Stimulated activated CD4-positive, alpha-beta T cell treated with anti-CD3 and anti-CD28 coated beads, TNF-alpha, amount 100 ng/mL, for 1 hour (primary cell): ENCODE measurements at places on chromosomes 13 and 19.

DNA sequence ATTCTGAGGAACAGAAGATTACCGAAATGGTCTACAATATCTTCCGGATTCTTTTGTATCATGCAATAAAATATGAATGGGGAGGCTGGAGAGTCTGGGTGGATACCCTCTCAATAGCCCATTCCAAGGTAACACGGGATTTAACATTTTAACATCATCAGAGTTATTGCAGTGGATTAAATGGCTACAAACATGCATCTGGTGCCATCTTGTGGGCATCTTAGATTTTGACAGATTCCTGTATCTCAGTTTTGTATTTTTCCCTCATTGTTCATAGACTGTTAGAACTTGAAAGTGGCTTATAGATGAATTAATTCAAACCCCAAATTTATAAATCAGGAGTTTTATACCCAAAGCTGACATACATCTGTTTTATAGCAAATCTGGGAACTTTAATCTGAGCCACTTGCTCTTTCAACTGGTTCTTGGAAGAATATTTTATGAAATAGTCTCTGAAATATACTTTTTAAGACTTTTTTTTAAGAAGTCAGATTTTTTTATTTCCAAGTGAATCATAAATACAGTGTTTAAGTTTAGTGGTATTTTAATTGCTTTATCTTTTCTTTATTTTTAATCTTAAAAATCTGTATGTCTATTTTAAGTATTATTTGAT, 215.2 kb downstream of the NBEA start:
- DNase-seq, result no peak

DNA sequence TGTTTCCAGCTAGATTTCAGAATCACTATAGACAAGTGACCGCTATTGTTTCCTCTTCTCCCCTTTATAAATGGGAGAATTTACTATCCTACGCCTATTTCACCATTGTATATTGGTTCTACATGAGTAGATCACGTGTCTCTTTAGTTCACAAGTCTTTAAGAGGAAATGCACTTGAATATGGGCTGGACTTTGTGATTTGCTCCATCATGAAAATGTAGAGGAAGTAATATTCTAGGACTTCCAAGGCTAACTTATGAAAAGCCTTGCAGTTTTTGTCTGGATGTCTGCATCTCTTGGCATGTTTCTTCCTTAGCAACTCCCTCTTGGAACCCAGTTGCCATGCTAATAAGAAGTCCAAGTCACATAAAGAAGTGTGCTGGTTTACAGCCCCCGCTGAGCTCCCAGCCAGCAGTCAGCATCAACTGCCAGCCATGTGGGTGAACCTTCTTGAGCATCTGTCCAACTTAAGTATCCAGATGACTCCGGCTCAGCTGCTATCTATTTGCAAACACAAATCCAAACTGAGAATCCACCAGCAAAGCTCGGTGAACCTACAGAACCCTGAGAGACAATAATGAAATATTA, 4.8 kb upstream of the FBXL3 start:
- no peak for DNase-seq

DNA sequence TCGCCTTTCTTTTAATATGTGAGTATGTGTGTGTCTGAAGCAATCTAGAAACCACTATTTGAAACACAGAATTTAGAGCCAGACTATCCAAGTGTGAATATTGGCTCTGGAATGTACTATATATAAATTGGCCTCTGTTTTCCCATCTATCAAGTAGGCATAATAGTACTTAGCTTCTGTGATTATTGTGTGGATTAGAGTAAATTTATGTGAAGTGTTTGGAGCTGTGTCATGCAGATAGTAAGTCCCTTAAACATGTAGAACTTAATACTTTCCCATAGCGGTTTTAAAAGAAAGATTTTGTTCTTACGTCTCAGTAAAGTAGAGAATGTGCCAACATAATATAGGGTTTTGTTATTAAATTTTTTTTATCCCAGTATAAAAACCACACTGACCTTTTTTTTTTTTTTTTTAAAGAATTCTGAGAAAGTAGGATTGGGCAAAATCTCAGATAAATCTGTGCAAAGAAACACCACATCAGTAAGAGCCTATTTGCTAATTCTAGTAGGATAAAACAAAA, 432.3 kb downstream of the RFC3 start:
- DNase-seq, result no peak

GRCh38 chr13:41028051-41028450, 8.9 kb upstream of the ELF1 start:
- no peak for DNase-seq

GRCh38 chr13:94708031-94708859, 4.1 kb downstream of the SOX21 start:
- no peak for DNase-seq

- peak; percentile 64 for DNase-seq
Measured at GRCh38 chr19:1064661-1065605, 2.0 kb upstream of the ARHGAP45 start.

GRCh38 chr13:33127009-33127551, 110.9 kb downstream of the KL start:
- DNase-seq, result no peak

DNA sequence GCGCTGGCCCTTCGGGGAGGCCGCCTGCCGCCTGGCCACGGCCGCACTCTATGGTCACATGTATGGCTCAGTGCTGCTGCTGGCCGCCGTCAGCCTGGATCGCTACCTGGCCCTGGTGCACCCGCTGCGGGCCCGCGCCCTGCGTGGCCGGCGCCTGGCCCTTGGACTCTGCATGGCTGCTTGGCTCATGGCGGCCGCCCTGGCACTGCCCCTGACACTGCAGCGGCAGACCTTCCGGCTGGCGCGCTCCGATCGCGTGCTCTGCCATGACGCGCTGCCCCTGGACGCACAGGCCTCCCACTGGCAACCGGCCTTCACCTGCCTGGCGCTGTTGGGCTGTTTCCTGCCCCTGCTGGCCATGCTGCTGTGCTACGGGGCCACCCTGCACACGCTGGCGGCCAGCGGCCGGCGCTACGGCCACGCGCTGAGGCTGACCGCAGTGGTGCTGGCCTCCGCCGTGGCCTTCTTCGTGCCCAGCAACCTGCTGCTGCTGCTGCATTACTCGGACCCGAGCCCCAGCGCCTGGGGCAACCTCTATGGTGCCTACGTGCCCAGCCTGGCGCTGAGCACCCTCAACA, 1.2 kb downstream of the F2RL3 start:
- DNase-seq, result no peak

GRCh38 chr13:100115693-100116254, 26.9 kb downstream of the PCCA start:
- no peak for DNase-seq

DNA sequence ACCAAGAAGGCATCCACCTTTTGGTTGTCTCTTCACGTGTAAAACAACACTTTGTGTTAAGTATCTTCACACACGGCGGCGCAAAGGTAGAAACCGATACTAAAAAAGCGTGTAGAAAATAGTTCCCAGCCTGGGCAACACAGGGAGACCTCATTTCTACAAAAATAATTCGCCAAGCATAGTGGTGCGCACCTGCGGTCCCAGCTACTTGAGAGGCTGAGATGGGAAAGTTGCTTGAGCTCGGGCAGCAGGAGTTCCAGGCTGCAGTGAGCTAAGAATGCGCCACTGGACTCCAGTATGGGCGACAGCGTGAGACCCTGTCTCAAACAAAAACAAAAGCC, 573 bp upstream of the ERCC5 start:
- DNase-seq, result no peak

- no peak for DNase-seq
Measured at GRCh38 chr19:17052439-17052838, 22.8 kb downstream of the HAUS8 start.

DNA sequence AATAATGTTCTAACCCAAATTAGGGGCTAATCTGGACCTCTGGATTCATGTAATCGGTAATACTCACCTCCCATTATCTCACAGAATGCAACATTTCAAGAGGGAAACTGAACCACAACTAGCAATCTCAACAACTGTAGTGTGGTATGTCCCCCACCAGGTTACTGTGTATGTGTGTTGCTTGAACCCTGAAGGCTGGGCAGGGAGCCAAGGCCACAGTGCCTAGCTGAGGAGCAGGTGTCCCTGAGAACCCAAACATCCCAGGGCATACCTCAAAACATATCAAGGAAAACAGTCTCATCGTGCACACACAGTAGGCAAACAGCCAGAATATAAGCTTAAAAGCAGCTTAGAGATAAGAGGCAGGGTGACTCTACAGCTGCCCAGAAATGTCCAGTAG, 20.5 kb upstream of the NEK3 start:
- no peak for DNase-seq
